ENCODE measurements at places on chromosomes 4 and X.

- no peak for DNase-seq
These were observed 49.6 kb downstream of the MEPE start for GRCh38 chr4:87882321-87882720.

DNA sequence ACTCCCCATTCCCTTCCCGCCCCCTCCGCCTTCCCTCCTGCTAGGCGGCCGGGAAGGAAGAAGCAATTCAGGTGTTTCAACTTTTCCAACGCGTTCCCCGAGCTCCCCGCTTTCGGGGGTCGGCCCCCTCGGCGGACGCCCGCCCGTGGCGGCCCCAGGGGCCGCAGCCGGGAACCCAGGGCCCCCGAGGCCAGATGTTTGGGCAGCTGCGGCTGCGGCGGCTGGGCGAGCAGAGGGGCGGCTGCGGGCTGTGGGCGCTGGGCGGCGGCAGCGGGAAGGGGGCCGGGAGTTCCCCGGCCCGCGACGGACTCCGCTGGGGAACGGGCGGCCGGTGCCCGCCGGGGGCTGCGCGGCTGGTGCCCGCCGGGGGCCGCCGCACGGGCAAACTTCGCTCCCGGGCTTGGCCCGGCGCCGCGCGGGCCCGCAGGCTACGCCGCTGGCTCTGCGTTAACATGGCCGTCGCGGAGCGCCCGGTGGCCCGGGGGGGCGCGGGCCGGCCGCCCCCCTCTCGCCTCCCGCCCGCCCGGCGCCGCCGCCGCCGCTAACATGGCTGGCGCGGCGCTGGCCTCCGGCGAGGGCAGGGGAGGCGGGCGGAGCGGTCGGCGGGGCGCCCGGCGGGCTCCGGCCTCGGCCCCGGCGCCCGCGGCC lies 510 bp downstream of the HMGB3 start:
- no peak for DNase-seq

DNA sequence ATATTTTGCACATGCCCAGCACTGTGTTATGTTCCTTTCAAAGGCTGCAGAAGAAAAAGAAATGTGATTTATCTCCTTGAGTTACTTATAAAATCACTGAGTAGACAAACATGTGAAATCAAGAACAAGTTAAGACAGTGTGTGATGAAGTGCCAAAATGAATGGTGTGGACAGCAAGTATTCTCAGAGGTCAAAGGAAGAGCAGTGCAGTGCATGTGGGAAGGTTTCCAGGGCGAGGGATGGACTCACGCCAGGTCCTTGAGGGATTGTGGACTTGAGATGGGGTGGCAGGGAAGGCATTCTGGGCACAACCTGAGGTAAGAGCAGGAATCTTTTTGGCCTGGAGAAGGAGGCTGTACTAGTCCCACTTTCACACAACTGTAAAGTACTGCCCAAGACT lies 115.5 kb downstream of the FNIP2 start:
- no peak for DNase-seq

DNA sequence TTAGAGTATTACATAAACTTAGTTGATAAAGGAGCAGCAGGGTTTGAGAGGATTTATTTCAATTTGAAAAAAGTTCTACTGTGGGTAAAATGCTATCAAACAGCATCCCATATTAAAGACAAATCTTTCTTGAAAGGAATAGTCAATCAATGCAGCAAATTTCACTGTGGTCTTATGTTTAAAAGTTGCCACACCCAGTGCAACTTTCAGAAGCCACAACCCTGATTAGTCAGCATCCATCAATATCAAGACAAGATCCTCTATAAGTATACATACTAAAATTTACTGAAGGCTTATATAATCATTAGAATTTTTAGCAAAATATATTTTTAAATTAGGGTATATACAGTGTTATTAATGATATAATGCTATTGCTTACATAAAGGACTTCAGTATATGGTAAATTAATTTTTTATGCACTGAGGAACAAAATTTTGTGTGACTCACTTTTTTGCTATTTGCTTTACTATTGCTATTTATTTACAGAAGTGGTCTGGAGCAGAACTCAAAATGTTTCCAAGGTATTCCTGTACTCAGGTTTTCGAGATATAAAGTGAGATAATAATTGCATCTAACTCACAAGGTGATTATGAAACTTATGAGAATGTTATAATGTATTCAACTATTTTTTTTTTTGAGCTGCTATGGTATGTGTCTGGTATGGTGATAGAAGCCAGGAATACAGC lies 1127.6 kb downstream of the ADGRL3 start:
- no peak for DNase-seq

GRCh38 chrX:70554523-70554922 lies 109.9 kb downstream of the DLG3 start:
- DNase-seq: no peak

DNA sequence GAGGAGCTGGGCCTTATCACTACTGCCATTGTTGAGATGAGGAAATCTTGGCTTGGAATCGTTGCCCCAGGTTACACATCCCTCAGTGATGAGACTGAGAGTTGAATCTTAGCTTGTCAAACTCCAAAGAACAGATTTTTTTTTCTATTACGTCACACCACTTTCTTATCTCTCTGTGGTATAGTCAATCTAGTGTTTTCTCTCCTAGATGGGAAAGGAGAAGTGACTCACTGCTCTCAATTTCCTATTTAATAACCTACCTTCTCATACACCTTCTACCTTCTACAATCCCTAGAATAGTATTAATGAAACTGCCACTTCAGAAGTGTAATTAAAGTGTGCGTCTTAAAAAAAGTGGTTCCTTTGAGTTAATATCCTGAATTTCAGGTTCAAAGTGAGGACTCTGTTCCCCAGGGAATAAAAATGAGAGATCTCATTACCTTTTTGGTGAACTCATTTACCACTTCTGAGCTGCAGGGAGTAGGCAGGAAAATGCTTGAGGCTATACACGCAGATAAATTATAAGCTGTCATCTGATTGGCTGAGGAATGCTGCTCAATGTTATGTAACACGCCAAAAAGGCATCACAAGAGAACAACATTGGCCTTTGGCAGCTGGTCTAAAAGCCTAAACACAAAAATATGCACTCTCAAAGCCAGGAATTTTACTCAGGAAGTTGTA lies 59.3 kb downstream of the MAD2L1 start:
- no peak for DNase-seq

DNA sequence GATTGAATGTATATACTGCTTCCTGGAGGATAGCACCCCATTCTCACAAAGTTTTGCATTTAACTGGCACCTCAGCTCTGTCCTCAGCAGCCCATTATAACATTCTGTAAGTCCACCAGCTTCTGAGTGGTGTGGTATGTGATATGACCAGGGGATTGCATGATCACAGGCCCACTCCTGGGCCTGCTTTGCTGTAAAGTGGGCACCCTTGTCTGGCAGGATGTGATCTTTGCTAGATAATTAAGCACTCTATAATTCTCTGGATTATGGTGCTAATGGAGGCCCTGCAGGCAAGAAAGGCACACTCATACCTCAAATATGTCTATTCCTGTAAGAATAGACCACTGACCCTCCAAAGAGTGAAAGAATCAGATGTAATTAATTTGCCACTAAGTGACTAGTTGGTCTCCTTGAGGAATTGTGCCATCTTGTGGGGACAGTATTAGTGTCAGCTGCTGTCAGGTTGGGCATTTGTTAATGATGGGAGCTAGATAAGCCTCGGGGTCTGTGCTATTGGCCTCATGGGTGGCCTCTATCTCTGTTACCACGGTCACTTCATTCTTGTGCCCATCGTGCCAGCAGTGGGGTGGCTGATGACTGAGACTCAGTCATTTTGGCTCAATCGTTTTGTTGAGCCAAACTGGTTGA lies 2.2 kb upstream of the CFI start:
- DNase-seq: no peak

GRCh38 chrX:17553961-17554482 lies 179.0 kb downstream of the NHS start:
- DNase-seq: no peak

GRCh38 chr4:74612837-74613236 lies 167.9 kb downstream of the AREG start:
- DNase-seq: no peak

DNA sequence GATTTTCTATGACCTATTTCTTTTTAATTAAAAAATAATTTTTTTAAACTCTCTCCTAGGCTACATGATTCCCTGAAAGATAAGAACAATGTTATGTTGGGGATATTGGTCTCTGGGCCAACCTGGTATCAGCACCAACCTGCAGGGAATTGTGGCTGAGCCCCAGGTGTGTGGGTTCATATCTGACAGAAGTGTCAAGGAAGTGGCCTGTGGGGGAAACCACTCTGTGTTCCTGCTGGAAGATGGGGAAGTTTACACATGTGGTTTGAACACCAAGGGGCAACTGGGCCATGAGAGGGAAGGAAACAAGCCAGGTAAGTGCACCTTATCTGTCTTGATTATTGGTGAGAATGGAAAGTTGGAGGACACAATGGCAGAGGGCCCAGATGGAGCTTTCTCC lies 13.5 kb downstream of the HERC3 start:
- DNase-seq: no peak

GRCh38 chr4:25970226-25970675 lies 56.2 kb downstream of the SMIM20 start:
- peak; percentile 36 for DNase-seq

- DNase-seq: no peak
These were observed 29.5 kb downstream of the SRPX2 start for GRCh38 chrX:100673397-100673953.

Data from heart left ventricle (tissue), 16 donors.